ENCODE measurements at places on chromosomes 2 and 18.

DNA sequence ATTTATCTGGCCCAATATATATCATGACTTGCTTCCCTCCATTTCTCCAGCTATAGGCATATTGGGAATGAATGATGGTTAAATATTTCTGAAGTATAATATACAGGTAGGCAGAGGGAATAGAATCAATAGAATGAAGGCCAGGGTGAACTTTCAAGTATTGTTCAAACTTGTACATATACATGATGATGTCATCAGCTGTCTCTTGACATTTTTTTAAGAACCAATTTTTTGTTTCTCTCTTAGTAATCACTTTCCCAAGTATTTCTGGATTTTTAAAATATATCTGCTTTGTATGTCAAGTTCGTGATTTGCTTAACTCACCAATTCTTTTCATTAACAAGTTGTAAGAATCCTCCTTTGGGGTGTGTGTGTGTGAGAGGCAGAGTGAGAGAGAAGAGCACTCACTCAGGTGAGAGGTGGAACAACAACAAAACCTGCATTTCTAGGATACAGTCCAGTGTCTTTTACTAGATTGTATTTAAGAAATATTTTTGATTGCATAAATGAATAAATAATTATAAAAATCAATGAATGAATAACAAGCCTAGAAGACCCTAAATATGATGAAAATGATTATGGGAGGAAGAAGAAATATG lies 1239.1 kb downstream of the LRP1B start:
- no peak for DNase-seq

- DNase-seq, result no peak
Measured at GRCh38 chr2:26575836-26576564, 65.2 kb downstream of the CIB4 start.

GRCh38 chr2:169315357-169315756 lies 47.0 kb downstream of the LRP2 start:
- DNase-seq, result no peak

GRCh38 chr2:9535177-9535576 lies 20.5 kb downstream of the ADAM17 start:
- DNase-seq, result no peak

GRCh38 chr2:229350883-229351282 lies 79.8 kb upstream of the PID1 start:
- no peak for DNase-seq

DNA sequence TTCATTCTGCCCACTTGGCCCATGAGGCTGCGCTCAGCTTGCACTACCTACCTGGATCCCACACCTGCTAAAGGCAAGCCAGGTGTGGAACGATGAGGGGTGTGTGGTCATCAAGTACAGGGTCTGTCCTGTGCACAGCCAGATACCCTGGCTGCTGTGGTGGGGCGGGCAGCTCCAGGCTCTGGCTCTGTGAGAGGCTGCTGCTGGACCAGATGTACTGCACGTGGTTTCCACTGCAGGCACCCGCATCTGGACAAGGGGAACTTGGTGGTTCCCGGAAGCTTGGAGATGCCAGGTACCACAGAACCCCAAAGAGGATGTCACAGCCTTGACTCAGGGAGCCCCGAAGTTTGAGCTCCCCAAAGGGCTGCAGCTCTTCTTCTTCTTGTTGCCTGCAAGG lies 68.1 kb upstream of the ZNF804A start:
- no peak for DNase-seq

DNA sequence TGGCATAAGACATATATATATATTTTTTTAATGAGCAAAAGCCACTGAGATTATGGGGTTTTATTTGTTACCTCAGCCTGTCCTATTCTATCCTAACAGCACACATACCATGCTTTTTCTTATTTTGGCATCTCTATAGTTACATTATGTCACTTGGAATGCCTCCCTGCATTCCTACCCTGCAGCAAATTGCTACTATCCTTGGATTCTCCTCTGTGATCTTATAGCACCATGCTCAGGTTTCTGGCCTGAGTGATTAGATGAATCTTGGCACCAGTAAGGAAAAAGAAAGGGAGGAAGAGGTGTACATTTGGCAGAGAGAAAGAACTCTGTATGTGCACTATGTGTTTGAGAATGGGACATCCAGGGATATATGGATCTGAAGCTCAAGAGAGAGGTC lies 86.3 kb upstream of the PELI1 start:
- DNase-seq, result no peak

GRCh38 chr18:63054901-63055584 lies 264.5 kb downstream of the BCL2 start:
- DNase-seq, result no peak

DNA sequence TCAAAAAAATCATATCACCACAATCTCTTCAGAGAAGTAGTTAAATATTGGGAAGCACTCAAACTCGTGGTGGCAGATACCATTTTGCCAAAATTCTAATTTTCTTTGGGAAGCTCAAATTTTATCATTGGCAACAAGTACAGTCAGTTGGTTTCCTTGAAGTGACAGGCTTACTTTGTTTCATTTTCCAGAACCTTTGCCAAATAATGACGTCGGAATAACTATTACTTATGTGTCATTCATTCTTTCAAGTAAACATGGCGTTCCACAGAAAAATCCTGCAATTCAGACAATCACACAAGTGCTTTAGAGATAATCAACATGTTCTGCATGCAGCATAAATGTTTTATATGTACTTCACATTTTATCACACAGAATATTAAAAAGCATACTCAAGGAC lies 5.4 kb downstream of the TTLL4 start:
- DNase-seq, result no peak

DNA sequence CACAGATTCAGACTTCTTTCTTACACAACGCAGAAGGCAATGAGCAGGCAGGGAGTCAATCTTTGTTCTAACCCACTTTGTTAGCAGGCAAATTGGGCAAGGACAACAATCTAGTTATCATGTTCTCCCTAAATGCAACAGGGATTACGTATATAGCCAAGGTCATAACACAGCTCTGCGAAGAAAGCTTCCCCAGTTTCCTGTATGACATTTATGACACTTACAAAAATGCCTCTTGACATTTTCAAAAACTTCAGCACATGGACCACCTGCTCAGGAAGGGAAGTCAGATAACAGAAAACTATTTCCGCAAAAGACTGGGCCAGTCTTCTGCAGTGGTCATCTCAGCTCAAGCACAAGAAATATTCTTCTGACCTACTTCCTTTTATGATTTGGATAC lies 106.1 kb downstream of the IRS1 start:
- DNase-seq, result no peak

GRCh38 chr18:76460482-76460881 lies 34.6 kb downstream of the ZNF516 start:
- DNase-seq, result no peak

DNA sequence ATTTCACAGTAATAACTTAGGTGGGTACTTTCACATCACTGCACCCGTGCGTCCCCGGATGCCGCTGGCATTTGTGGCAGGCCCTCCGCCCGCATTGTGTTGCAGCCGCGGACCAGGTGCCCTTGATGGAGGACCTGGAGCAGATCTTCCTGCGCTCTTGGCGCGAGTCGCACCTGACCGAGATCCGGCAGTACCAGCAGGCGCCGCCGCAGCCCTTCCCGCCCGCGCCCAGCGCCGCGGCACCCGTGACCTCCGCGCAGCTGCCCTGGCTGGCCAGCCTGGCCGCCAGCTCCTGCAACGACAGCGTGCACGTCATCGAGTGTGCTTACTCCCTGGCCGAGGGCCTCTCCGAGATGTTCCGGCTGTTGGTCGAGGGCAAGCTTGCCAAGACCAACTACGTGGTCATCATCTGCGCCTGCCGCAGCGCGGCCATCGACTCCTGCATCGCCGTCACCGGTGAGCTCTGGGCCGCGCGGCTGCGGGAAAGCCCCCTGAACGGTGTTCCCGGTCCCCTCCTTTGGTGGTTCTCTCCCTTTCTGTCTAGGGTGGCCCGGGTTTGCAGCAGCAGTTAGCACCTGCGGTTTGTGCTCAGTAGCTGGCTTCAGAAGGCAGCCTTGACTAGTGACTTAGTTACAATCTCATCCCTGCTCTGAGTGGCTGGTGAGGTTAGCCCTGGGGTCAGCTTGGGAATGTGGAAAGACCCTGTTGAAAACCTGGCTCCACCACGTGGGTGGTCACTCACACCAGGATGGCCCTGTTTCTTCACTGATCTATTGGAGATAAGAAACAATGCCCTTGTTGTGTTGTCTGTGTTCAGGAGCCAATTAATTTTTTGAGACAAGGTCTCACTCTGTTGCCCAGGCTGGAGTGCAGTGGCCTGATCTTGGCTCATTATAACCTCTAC lies 59.1 kb downstream of the GREB1 start:
- no peak for DNase-seq

- no peak for DNase-seq
Measured at GRCh38 chr2:25494616-25495015, 152.9 kb upstream of the DNMT3A start.

DNA sequence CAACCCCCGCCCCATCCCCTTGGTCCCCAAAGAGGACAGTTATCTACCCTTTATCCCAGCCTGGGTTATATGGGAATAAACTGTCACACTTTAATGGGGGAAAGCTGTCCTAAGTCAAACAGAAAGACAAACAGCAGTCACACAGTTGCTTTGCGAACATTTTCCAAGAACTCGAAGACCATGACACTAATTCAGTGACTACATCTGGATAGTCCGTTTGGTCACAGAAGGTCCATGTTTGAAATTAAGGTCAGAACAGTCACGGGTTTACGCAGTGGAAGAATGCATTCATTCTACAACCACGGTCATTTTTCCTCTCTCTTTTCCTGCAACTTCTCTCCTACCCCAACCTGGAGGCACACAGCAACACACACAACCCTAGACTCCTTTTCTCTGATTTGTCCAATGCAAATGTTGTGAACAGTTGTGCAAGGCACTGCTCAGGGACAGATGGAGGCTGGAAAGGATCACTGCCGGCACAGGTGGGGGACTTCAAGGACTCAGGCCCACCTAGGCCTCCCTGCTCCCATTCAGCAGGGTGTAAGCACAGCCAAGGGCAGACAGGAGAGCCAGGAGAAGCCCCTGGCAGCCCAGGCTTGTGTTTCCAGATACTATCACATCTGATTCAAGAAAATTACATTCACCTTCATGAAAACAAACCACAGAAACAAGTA lies 39.9 kb downstream of the ZNF516 start:
- DNase-seq, result no peak

All from stimulated activated CD4-positive, alpha-beta T cell treated with anti-CD3 and anti-CD28 coated beads, Interleukin-1b, Interleukin-23, amount 100 ng/mL, for 1 hour (primary cell).